Vagina (tissue), 2 donors: ENCODE measurements at places on chromosomes 7 and 10. TPM values are rescaled to one million over a fixed set of nuclear protein-coding genes. Genes with fewer than 3 reads are reported as not detected.

GRCh38 chr7:101636822-101637623 is 7.9 kb upstream of the MYL10 start:
- no peaks in the 10 kb centered on the region for H3K4me1 ChIP-seq
- no peaks in the 10 kb centered on the region for H3K36me3 ChIP-seq
- H3K27ac ChIP-seq = no peak overlapping the region
- H3K4me3 ChIP-seq = no peak overlapping the region
- no peaks in the 10 kb centered on the region for H3K27me3 ChIP-seq

DNA sequence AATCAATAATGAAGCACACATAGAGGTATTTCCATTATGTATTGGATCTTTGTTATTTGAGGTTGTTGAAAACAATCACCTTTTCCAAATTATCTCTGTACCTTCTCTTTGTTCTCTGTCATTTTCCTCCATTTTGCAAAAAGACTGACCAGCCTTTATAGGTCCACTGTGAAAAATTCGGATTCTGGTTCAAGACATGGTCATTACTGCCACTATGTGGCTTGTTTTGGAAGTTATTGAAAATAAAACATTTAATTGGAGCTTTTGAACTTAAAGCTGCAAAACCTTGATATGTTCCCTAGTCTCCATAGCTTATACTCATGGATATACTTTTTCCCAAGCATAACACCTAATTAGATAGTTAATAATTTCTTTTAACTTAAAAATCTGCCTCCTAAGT is 1094.4 kb downstream of the NRG3 start:
- H3K4me3 ChIP-seq = no peak overlapping the region
- DNase-seq = no peak
- no peaks in the 10 kb centered on the region for H3K36me3 ChIP-seq
- no peaks in the 10 kb centered on the region for H3K27me3 ChIP-seq
- no peaks in the 10 kb centered on the region for H3K4me1 ChIP-seq

- H3K27me3 ChIP-seq = no peaks in the 10 kb centered on the region
- no peak for DNase-seq
- H3K4me1 ChIP-seq = no peaks in the 10 kb centered on the region
Measured at GRCh38 chr10:37667736-37668135, 189.7 kb downstream of the ZNF248 start.

The IMPDH1 gene
- 52.3 TPM for total RNA-seq

The PAPOLB gene
- not detected for total RNA-seq

DNA sequence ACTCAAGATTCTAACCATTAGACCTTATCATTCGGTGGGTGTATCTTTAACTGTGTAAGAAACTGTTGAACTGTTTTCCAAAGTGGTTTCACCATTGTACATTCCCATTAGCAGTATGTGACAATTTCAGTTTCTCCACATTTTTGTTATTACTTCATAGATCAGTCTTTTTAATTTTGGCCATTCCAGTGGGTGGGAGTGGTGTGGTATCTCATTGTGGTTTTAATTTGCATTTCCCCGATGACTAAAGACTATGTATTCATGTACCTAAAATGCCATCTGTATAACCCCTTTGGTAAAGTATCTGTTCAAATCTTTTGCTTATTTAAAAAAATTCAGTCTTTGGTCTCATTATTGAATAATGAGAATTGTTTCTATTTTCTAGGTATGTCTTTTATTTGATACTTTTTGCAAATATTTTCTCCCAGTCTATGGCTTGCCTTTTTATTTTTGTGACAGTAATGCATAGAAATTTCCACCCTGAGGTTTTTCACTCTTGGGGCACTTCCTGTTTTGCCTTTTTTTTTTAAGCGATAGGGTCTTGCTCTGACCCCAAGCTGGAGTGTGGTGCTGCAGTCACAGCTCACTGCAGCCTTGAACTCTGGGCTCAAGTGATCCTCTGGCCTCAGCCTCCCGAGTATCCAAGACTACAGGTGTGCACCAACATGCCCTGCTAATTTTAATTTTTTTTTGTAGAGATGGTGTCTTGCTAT is 141.1 kb upstream of the ITGB1 start:
- no peaks in the 10 kb centered on the region for H3K27me3 ChIP-seq
- H3K27ac ChIP-seq = no peak overlapping the region
- H3K36me3 ChIP-seq = no peaks in the 10 kb centered on the region
- H3K4me1 ChIP-seq = no peaks in the 10 kb centered on the region

GRCh38 chr7:139562961-139563565 is 39.6 kb downstream of the CLEC2L start:
- H3K4me3 ChIP-seq = no peak overlapping the region
- DNase-seq = no peak
- H3K27ac ChIP-seq = no peak overlapping the region

The ASZ1 gene
- not detected for total RNA-seq

DNA sequence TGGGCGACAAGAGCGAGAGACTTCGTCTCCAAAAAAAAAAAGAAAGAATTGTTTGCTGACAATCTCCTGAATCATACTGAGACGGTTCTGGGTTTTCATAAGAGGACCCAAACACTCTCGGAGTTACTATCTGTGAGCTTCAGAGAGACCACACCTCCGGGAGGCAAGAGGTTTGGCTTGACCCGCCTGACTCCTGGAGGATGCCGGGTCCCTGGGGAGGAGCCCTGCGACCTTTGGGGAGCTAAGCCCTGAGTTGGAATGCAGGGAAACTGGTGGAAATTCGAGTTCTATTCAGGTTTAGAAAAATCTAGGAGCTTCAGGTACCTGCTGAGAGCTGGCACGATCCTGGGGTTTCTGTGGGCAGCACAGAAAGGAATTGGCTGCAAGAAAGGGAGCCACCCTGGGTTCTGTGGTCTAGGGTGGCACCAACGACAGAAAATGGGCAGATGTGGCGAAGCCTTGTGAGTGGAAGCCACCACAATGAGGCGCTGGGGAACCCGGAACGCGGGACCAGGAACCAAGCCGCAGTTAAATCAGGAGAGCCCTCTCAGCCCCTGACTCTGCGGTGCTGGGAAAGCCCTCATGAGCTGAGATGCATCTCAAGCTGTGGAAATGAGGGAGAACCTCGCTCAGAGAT is 21.9 kb upstream of the GATAD1 start:
- no peaks in the 10 kb centered on the region for H3K27me3 ChIP-seq
- no peaks in the 10 kb centered on the region for H3K4me1 ChIP-seq
- no peaks in the 10 kb centered on the region for H3K36me3 ChIP-seq
- DNase-seq = no peak
- H3K4me3 ChIP-seq = no peak overlapping the region

GRCh38 chr7:155581107-155581830 is 34.9 kb upstream of the CNPY1 start:
- DNase-seq = no peak
- H3K4me3 ChIP-seq = no peak overlapping the region
- no peaks in the 10 kb centered on the region for H3K36me3 ChIP-seq
- H3K27me3 ChIP-seq = no peaks in the 10 kb centered on the region
- H3K27ac ChIP-seq = no peak overlapping the region

The HECTD2 gene
- 13.3 TPM for total RNA-seq

The TMEM184A gene
- 129 TPM for total RNA-seq

GRCh38 chr10:91051829-91052228 is 130.9 kb upstream of the ANKRD1 start:
- no peak overlapping the region for H3K27ac ChIP-seq
- H3K4me3 ChIP-seq = no peak overlapping the region
- H3K27me3 ChIP-seq = no peaks in the 10 kb centered on the region
- H3K4me1 ChIP-seq = peaks cover 9% of the 10 kb centered on the region
- DNase-seq = no peak

DNA sequence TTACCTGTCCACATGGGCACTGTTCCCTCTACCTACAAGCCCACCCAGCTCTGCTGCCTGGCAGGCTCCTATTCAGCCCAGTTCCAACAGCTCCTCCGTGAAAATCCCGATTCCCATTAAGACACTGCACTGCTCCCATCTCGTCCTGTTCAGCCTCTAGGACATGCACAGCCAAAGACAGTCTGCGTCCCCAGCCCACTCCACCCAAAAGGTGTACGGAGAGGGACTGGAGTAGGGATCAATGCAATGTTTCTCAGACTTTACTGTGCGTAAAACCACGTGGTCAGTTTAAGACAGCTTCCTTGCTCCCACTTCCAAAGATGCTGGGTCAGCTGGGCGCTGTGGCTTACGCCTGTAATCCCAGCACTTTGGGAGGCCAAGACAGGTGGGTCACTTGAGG is 19.9 kb downstream of the FGFR2 start:
- peaks cover 51% of the 10 kb centered on the region for H3K4me1 ChIP-seq
- no peaks in the 10 kb centered on the region for H3K36me3 ChIP-seq
- DNase-seq = no peak
- no peak overlapping the region for H3K27ac ChIP-seq
- no peak overlapping the region for H3K4me3 ChIP-seq

DNA sequence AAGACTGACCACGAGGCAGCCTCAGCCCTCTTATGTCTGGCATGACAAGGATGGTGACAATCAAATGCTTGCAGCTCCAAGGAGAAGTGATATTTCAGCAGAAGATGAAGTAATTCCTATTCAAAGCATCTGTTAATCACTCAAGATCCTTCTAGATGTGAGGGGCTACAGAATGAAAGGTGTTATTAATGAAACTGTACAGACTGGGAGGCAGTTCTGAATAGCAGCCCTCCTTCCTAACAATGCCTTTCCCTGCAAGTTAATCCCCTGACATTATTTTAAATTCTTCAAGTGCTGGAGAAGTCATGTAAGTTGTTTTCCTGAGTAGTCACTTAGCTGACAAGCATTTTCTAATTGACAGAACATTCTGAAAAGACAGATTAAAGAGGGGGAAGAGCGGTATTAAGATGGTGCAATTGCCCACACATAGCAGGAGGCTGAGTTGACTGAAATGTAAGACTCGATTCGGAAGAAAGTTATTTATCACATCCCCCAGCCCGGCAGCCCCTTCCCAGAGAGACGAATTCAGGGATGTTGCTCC is 300.8 kb downstream of the GRID1 start:
- DNase-seq = no peak
- no peak overlapping the region for H3K4me3 ChIP-seq
- H3K36me3 ChIP-seq = no peaks in the 10 kb centered on the region

GRCh38 chr10:31822616-31823318 is 105.9 kb downstream of the ARHGAP12 start:
- no peaks in the 10 kb centered on the region for H3K36me3 ChIP-seq
- DNase-seq = no peak
- H3K27me3 ChIP-seq = no peaks in the 10 kb centered on the region
- H3K4me3 ChIP-seq = no peak overlapping the region

DNA sequence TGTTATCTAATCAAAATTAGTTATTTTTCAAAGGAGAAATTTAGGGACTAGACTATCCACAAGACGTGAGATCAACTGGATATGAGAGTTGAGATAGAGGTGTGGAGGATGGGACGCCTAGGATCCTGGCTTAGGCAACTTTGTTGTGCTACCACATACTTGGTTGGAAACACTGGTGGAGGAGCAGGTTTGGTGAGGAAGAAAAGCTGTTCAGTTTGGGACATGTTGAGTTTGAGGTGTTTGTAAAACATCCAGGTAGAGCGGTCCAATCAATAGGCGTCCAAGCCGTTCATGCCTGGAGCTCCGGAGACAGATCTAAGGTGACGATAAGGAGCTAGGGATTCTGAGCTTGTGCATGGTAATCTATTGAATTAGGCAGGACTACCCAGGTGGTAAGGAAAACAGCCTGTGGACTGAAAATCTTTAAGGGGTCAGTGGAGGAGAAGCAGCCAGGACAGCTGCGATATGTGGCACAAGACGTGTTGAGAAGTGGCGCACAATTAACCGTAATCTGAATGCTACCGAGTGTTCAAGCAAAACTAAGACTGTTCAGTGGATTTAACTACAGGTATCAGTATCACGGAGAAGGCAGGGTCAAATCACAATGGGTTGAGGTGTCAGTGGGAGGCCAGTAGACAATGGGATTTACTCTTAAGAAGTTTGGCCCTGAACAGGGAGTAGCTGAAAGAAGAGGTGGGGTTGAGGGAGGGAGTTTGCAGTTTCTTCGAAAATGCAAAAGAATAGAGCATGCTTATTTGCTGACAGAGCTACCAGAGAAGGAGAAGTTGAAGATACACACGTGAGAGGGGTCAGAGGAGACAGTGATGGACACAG is 16.1 kb upstream of the TRPV6 start:
- H3K4me3 ChIP-seq = no peak overlapping the region
- no peaks in the 10 kb centered on the region for H3K27me3 ChIP-seq
- H3K36me3 ChIP-seq = no peaks in the 10 kb centered on the region
- no peaks in the 10 kb centered on the region for H3K4me1 ChIP-seq
- peak; percentile 84 for DNase-seq

DNA sequence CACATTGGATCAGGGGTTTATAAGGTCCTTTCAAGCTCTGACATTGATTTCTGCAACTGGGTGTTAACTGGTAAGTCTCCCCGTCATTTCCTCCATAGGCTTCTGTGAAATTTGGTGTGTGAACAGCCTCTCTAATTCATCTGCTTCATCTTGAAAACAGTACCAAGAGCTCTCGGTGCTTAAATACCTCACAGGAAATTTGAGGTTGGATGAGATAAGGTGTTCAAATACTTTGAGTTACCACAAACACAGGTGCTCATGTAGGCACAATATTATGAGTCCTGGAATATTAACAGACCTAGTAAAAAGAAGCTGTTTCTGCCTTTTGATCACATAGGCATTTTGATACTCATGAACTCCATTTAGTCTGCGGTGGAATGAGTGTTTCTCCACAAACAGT is 85.2 kb downstream of the RTKN2 start:
- no peak for DNase-seq
- no peak overlapping the region for H3K27ac ChIP-seq
- no peaks in the 10 kb centered on the region for H3K4me1 ChIP-seq
- no peak overlapping the region for H3K4me3 ChIP-seq
- H3K27me3 ChIP-seq = no peaks in the 10 kb centered on the region

DNA sequence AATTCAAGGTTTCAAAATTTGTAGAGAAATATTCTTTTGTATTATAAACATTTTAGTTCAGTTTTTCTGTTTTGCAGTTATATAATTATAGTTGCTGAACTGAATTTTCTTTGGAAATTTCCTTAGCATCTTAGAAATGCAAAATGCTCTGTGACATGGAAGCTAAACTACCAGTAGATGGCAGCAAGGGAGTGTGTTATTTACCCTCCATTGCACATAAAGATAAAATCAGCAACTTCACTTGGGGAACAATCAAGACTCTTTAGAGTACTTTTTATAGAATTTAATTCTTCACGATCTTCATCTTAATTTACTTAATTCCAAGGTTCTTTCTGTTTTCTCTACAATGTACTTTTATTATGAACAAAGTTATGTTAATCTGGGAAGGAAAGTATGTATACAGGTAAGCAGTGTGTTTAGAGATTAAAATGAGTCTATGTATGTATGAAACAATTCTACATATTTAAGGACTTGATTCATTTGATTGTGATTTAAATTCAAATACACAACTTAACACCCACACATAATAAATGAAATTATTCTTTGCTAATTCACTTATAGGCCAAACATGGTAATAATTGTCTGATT is 404.2 kb downstream of the THSD7A start:
- DNase-seq = no peak
- no peak overlapping the region for H3K4me3 ChIP-seq
- H3K4me1 ChIP-seq = no peaks in the 10 kb centered on the region
- H3K36me3 ChIP-seq = no peaks in the 10 kb centered on the region

The OR9A2 gene
- total RNA-seq = not detected

The ATRNL1 gene
- 15.5 TPM for total RNA-seq
